ENCODE measurements at places on chromosomes 16 and 17.

DNA sequence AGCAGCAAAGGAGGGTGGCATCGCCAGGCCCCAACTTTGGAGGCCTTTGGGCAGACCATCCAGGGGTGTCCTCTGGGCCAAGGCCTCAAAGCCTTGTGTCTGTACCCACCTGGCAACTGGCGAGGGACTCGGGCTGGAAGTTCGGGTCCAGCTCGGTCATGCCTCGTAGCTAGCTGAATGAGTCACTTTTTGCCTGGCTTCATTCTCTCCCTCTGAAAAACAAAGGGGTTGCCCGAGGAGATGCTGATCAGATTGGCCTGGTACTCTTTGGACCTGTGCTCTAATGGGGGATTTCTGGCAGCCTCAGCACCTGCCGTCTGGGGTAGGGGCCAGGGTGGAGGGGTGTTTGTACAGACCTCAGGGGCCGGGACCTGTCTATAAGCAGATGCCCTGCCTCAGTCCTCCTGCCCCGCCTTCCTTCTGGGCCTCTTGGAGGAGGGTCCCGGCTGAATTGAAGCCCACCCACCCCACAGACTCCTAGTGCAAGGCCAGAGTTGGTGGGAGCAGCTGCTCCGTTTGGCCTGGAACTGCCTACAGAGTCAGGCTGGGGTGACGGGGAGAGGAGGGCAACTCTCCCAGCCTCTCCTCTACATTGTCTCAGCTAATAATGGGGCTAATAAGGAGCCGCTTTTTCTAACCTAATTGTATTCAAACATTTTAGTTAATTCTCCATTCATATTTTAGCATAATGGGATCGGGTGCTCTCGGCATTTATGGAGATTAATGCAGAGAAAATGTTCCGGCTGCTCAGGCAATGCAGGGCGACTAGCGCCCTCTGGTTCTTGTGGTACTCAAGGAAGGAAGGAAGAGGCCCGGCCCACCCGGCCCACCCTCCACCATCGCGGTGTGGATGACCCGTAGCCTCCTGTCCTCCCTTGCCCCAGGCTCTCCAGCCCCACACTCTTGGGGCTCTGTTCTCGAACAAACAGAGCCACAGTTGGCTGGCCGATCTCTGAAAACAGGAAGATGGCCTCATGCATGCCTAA is 21.4 kb upstream of the ABCC3 start:
- DNase-seq, result no peak

GRCh38 chr16:1909561-1910231 is 8.5 kb downstream of the HS3ST6 start:
- no peak for DNase-seq

- no peak for DNase-seq
These were observed 144.3 kb upstream of the TNRC6C start for GRCh38 chr17:77814091-77814772.

- peak; percentile 14 for DNase-seq
These were observed 18.0 kb upstream of the PMFBP1 start for GRCh38 chr16:72189865-72190371.

DNA sequence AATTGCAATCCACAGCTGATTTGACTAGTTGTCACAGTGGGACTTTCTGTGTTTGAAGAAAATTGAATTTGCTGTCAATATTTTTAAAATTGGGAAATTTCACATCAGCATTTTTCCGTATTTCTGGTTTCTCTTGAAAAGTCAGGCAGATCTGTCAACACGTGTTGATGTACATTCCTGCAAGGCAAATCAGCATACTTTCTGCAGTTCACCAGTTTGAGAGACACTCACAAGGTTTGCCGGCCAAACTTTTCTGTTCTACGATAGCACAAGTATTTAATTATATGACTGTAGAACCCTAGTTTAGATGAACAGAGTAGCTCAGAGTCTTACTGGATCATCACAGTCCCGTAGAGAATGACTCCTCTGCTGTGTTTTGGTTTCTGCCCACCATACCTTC is 102.0 kb downstream of the ADAMTS18 start:
- DNase-seq, result no peak

DNA sequence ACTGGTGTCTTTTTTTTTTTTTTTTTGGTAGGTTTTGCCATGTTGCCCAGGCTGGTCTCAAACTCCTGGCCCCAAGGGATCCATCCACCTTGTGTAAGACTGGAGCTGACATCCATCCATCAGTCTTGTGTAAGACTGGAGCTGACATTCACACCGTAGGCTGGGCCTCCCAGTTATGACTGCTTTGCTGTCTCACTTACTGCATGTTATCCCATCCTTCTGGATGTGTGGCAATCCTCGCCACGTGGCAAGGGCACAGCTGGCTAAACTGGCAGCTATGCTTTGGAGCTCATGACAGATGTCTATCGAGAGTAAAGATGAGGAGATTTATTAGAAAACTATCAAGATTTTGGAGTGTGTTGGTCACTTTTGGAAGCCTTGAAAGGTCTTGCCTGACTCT is 115.1 kb downstream of the ABCA8 start:
- DNase-seq, result no peak

- no peak for DNase-seq
These were observed 549 bp downstream of the SLC26A11 start for GRCh38 chr17:80220736-80221215.

DNA sequence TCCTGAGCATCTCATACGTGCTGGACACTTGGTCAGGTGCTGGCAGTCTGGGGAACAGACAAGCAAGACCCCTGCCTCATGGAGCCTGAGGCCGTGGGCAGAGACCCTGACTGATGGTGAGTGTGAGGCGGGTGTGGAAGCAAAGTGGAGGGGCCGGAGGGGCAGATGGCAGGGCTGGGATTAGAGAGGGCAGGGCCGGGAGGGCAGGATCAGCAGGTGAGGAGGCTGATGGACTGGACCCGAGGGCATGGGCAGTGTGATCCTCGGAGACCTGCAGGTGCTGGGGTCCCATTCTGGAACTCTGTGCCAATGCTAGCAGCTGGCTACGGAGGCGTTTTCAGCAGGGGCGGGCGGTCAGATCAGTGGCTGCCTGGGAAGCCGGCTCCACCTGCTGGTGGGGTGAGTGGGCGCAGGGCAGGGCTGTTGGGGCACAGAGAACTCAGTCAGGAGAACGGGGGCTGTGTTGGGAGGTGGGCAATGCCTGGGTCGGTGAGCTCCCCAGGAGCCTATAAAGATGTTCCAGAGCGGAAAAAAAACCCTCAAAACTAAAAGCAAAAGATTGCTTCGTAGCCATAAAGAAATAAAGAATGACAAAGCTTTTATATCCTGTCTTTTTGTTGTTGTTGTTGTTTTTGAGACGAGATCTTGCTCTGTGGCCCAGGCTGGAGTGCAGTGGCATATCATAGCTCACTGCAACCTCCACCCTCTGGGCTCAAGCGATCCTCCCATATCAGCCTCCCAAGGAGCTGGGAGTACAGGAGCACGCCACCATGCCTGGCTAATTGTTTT is 8.9 kb upstream of the C16orf74 start:
- DNase-seq, result no peak

GRCh38 chr17:77173104-77173503 is 32.3 kb downstream of the SEC14L1 start:
- DNase-seq, result no peak

- no peak for DNase-seq
These were observed 12.4 kb downstream of the NUP93 start for GRCh38 chr16:56742030-56742984.

GRCh38 chr16:13305019-13305755 is 403.8 kb downstream of the SHISA9 start:
- DNase-seq, result no peak

DNA sequence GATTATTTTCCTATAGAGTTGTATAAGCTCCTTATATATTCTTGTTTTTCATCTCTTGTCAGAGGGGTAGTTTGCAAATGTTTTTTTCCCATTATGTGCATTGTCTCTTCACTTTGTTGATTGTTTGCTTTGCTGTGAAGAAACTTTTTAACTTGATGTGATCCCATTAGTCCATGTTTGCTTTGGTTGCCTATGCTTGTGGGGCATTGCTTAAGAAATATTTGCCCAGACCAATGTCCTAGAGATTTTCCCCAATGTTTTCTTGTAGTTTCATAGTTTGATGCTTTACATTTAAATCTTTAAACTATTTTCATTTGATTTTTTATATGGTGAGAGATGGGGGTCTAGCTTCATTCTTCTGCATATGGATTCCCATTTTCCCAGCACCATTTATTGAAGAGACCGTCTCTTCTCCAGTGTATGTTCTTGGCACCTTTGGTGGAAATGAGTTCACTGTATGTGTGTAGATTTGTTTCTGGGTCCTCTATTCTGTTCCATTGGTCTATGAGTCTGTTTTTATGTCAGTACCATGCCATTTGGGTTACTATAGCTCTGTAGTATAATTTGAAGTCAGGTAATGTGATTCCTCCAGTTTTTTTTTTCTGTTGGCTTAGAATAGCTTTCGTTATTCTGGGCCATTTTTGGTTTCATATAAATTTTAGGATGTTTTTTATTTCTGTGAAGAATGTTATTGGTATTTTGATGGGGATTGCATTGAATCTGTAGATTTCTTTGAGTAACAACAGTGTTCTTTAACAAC is 165.8 kb downstream of the ABCA8 start:
- DNase-seq, result no peak

GRCh38 chr16:68374961-68375660 is 64.3 kb downstream of the PRMT7 start:
- no peak for DNase-seq

DNA sequence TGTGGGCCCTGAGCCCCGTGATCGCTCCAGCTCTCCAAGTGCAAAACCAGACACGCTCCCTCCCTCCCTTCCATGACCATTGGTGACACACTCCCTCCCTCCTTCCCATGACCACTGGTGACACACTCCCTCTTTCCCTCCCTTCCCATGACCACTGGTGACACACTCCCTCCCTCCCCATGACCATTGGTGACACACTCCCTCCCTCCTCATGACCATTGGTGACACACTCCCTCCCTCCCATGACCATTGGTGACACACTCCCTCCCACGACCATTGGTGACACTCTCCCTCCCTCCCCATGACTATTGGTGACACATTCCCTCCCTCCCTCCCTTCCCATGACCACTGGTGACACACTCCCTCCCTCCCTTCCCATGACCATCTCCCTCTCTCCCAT is 56.3 kb downstream of the LMF1 start:
- DNase-seq, result peak; percentile 10

DNA sequence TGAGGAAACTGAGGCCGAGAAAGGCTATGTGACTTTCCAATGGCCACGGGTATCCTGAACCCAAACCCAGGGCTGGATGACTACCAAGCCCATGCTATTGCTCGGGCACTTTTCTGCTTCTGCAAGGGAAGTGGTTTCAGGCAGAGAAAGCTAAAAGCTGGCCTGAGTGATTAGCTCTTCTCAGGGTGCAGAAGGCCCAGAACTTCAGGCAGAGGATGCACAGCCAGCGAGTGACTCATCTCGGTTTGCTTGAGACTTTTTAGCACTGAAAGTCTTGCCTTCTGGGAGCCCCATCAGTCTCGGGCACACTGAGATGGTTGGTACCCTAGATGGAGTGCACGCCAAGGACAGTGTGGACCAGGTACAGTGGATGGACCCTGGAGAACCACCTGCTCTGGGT is 129.5 kb upstream of the SDK2 start:
- DNase-seq, result no peak

DNA sequence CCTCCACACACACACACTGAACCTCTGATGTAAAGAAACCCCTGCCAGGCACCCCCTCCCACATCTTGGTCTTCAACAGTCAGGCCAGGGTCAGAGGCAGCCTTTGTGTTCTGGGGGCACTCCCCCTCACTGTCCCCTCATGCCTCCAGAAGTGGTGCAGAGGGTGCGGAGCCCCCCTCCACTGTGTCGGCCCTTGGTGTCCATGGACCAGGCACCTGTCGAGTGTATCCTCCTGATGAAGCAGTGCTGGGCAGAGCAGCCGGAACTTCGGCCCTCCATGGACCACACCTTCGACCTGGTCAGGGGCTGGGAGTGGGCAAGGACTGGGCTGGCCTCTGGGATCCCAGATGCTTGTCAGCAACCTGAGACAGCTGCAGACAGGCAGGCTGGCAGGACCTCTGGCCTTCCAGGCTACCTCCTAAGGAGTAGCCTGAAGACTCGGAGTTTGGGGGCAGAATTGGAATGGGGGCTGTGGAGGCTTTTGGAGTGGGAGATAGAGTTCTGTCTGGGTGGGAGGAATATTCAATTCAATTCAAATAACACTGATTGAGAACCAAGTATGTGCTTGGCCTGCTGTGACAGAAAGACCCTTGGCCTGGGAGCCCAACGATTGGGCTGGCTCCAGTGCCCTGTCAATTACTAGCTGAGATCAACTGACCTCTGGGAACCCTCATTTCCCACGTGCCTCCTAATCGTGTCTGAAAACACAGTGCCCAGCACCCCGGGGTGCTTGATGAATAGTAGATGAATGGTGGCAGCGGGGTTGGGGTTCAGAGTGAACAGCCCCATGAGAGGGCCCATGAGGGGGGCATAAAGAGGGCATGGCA is 11.5 kb downstream of the GUCY2D start:
- no peak for DNase-seq

DNA sequence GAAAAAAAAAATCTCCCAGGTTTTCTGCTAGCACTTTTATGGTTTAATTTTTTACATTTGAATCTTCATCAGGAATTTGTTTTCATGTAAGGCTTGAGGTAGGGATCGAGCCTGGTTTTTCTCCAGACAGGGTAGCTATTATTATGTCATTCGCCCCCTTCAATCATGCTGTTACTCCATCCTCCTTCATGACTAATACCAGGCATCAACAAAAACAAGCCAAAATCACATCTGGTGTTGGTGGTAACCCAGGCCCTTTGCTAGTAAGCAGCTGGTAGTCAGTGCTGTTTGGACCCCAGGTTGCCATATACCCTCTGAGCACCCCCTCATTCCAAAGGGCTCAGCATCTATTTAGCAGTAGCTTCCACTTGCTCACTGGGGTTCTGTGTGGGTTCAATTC is 29.5 kb downstream of the DRC3 start:
- DNase-seq, result no peak

DNA sequence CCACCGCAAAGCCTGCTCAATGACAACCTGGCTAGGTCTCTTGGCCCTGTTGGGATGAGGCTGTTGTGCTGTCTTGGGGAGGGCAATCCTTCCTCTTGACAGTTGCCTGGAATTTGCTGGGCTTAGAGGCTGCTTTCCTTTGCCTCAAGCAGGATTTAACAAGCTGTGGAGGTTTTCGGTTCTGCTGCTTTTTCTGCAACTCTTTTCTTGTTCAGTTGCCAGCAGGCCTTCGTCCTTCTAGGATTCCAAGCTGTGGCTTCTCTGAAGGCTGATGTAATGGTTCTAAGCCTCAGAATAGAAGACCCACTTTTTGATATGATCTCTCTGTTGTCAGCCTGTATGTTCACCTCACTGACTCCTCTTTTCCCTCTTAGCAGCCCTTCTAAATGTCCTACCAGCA is 149.5 kb upstream of the HS3ST4 start:
- DNase-seq, result no peak
